CD4-positive, alpha-beta T cell treated with Interleukin-6 at 100 ng/mL for 8 hours (primary cell): ENCODE measurements at places on chromosomes 2 and 18.

DNA sequence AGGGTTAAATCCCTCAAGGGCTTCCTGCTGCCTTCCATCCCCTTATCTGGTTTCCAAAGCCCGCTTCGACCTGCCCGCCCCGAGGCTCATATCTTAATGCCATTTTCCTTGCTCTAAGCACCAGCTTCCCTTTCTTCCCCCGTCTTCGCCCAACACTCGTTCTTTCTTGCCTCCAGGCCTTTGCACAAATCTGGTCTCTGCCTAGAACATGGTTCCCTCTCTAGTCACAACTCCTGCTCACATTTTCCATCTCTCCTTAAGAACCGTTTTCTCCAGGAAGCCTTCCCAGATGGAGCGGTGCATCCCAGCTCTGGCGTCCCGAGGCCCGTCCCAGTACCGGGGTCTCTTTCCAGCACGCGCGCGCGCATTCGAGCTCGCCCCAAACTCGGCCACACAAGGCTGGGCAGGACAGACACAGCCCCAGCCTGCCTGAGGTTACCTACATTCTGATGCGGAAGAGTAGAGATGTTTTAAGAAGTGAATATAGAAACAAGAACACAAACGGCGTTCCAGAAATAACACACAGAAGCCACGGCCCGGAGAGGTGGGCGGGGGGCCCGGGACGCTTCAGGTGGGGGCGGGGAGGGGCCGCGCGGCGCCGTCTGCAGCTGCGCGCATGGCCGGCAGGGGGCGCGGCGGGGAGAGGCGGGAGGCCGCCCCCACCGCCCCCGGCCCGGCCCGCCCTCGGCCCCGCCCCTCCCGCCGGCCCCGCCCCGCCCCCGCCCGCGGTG lies at the start of gene DGKD:
Gene DGKD (plus strand): TSS at position 726 of the 731 bp plus-strand sequence. CDS start 25 bp downstream, outside the sequence.
- DNase-seq: peak; percentile 68

DNA sequence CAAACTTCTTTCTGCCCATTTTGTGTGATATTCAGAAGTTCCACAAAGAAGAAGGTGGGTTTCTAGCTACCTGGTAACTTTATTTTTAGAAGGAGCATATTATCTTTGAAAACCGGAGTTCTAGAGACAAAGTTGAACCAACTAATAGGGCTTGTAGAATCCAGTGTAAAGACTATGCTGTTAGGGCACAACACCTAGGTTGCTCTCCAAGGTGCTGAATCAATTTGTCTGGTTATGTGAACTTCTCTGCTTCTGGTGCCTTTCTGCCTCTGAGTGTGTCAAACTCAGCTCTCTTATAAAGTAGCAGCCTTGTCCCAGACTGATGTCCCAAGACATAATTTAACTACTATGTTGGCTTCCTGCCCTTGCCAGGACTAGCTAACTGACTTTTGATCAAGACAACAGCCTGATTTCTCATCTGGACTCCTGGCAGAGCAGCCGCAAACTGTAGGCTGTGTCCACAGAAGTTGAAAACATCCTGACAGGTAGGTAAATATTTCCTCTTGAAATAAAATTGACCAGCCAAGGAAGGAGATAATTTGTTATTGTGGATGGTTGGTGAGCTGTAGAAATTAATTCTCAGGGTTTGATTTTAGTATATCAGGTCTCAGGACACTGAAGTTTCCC lies 119.4 kb downstream of the CYRIA start:
- no peak for DNase-seq

DNA sequence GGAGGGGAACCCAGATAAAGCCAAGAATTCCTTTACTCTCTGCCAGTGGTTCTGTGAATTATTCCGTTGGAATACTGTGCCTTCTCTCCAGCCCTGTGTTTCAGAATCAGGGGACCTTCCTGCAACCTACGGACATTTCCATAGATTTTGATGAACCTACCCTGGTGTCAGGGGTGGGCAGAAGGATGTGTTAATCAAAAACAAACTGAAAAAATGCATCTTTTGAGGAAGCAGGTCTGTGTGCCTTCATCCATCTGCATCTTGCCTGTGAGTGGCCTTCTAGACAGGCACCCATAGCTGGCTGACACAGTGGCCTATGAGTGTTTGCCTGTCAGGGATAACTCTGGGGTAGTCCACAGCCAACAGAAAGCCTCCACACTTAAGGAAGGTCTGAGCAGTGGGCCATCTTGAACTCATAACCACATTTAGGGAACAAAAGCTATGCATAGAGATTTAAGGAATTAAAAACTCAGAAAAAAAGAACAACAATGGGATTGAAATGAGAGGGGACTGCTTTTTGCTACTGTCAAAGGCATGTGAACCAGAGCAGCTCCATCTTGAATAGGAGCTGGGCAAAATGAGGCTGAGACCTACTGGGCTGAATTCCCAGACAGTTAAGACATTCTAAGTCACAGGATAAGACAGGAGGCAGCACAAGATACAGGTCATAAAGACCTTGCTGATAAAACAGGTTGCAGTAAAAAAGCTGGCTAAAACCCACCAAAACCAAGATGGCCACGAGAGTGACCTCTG lies 45.9 kb upstream of the ITGA6 start:
- no peak for DNase-seq

- no peak for DNase-seq
Measured at GRCh38 chr18:59514203-59514602, 155.1 kb upstream of the LMAN1 start.

- DNase-seq: no peak
Measured at GRCh38 chr2:52676056-52676455, 1091.5 kb upstream of the CHAC2 start.

GRCh38 chr2:190323406-190323805 lies 3.8 kb upstream of the HIBCH start:
- no peak for DNase-seq

- DNase-seq: no peak
Measured at GRCh38 chr18:12307701-12308385, at the start of gene TUBB6. TSS of gene TUBB6 (plus strand) at chr18:12308241. CDS start at chr18:12308293, 52 bp downstream.

DNA sequence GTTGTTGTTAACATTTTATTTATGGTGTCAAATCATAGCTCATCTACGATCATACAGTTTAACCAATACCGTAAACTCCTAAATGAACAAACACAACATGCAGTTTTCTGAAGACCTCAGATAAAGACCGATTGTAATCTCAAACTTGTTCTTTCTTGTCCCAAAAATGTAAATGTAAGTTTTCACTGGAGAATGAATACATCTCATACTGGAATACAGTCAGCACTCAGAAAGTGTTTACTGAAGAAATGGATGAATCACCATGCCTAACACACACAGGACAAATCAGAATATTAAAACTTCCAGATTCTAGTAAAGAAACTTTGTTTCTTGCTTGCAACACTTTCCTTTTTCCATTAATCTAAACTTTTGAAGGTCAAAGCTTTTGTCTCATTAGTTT lies 380.5 kb downstream of the DLGAP1 start:
- DNase-seq: no peak

GRCh38 chr2:86625096-86625495 lies 1.4 kb upstream of the RNF103 start:
- no peak for DNase-seq

DNA sequence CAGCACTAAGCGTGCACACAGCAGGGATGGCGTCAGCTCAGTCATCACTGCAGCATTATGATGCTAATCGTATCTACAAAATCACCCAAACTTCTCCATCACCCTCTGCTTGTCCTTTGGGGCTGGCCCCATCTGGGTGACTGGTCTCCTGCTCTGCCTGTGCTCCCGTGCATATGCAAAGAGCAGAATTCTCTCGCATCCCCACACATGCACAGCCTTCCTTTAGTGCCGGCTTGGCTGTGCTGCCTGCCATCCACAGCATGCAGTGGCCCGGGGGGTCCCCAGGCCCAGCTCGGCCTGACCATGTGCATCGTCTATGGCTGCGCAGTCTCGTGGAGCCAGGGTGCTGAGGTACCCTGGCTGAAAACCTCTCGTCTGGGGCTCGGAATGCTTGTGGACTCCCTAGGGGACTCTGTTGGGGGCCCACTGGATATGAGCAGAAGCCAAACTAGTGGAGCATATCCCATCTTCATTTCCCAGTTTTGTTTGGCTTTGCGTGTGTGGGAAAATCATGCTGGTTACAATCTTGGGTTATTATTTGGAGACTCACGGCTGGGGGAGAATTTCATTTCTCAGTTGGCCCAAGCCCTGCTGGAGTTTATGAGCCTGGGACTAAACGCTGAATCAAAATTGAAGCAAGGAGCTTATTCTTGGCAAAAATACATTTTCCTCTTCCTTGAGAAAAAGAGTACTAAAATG lies 70.9 kb upstream of the HS6ST1 start:
- no peak for DNase-seq

DNA sequence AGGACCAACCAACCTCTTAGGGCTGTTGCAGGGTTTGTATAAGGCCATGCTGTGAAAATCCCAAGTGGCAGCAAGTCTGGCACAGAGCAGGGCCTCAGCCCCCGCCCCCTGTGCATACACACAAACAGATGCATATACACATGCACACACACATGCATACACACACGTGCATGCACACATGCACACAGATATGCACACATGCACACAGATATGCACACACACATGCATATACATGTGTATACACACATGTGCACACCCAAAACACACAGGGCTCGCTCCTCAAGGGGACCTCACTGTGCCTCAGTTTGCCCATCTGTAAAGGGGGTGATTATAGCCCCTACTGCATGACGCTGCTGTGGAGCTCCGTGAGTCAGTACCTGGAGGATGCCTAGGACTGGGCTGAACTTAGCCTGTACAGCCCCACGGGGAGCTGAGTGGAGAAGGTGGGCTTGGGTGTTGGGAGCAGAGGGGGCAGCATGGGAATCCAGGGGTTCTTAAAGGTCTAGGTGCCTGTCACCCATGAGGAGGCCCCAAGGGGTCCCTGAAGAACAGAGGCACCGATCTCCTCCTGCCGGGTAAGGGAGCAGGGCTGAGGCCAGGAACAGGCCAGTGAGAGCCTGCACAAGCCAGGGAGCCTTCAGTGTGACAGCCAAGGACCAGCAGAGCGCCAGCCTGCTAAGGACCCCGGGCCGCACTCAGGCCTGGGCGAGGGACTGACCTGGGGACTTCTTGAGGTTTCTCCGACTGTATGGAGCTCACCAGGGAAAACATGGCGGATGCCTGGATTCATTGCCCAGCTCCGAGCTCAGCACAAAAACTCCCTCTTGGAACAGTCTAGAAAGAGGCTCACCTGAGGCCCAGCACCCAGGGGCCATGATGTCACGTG lies 24.0 kb upstream of the ALPI start:
- DNase-seq: no peak

DNA sequence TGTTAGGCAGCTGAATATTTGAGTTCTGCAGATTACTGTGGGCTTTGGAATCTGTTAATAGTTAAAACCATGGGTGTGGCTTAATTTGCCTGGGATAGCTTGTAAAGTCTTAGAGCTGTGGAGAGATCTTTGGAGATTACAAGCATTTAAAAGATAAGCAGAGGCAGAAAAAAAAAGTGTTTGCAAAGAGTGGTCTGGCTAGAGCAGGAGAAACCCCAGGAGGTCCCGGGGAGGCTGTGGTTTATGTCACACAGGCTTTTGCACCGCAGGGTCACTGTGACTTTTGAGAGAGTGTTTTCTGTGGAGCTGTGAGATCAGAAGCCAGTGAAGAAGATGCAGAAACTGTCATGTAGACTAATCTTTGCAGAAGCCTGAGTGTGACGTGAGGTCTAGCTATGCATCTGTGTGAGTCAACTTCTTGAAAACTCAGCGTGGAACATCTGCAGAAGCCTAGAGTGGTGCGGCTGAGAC lies 49.0 kb downstream of the SETBP1 start:
- DNase-seq: peak; percentile 31

DNA sequence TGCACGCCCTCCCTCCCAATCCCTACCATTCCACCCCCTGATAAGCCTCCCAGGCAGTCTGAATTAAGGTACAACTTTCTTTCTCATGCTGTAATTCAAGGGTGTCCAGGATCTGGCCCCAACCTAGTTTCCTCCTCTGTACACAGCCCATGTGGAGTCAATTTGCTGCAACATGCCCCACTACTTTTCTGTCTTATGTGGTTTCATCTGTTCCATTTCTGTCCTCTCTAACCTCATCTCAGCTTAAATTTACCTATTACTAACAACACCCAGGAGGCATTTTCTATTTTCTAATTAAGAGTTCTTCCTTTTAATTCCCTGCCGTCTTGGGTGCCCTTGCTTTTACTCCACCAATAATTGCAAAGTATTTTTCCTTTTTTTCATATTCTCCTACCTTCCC lies 10.0 kb downstream of the PPP4R1 start:
- no peak for DNase-seq
